ENCODE measurements at places on chromosomes 1 and 21. TPM values are rescaled to one million over a fixed set of nuclear protein-coding genes. Genes with fewer than 3 reads are reported as not detected.

GSTM3 gene
- total RNA-seq: 63.8 TPM

LRRC7 gene
- total RNA-seq: 0.58 TPM

COL6A2 gene
- total RNA-seq: 1,314 TPM

FCRLA gene
- not detected for total RNA-seq

TIE1 gene
- total RNA-seq: not detected
